ENCODE measurements at places on chromosomes 6 and 20.

GRCh38 chr20:35662551-35662950 is 2.1 kb downstream of the CPNE1 start:
- DNase-seq: no peak

GRCh38 chr6:1619098-1619672 is 9.5 kb downstream of the FOXC1 start:
- DNase-seq: no peak

DNA sequence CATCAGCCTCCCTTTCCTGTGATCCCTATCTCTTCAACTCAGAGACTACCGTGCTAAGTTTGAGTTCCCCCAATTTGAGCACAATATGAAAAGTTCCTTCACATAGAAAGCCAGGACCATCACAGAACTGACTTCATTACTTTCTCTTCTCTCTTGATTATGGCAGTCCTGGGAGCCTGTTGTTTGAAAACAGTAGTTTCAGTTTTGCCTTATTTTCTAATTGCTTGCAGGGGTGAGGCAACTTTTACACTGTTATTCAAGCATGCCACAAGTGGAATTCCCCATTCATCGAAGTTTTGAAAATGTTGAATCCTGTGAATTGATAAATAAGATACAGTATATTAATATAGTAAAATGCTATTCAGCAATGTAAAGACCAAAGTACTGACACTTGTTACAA is 569.7 kb upstream of the MARCKS start:
- DNase-seq: no peak

- no peak for DNase-seq
These were observed 248.7 kb upstream of the JAG1 start for GRCh38 chr20:10922506-10922905.

- DNase-seq: no peak
These were observed 167.8 kb upstream of the RIPOR2 start for GRCh38 chr6:25103603-25104002.

DNA sequence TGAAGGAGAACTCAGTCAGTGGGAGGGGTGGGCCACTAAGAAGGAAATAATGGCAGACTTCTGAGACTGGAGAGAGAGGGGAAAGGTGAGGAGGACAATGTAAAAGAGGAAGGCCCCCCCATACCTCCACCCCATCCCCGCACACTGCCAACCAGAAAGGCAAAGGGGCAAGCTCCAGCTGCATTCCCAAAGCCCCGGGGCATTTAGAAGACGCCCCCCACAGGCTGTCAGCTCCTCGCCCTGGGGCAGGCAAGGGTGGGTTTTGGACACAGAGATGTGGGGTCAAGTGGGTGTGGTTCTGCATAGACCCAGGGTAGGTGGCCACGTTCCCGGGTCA is 20.8 kb upstream of the SLC22A7 start:
- no peak for DNase-seq

DNA sequence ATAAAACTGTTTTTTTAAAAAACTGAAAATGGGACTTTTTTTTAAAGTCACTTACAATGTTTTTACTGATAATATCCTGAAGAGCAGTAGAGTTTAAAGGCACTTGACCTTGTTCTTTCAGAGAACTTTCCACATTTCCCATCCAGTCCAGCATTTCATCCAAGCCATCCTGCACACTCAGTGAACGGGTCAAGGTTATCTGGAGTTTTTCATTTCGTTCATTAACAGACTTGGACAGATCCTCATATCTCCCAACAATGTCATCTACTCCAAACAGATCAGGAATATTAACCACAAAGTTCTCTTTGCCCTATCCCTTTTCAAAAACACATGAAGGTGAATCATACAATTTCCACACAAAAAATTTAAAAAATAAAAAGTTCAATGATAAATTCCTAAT is 69.1 kb downstream of the DST start:
- DNase-seq: no peak

DNA sequence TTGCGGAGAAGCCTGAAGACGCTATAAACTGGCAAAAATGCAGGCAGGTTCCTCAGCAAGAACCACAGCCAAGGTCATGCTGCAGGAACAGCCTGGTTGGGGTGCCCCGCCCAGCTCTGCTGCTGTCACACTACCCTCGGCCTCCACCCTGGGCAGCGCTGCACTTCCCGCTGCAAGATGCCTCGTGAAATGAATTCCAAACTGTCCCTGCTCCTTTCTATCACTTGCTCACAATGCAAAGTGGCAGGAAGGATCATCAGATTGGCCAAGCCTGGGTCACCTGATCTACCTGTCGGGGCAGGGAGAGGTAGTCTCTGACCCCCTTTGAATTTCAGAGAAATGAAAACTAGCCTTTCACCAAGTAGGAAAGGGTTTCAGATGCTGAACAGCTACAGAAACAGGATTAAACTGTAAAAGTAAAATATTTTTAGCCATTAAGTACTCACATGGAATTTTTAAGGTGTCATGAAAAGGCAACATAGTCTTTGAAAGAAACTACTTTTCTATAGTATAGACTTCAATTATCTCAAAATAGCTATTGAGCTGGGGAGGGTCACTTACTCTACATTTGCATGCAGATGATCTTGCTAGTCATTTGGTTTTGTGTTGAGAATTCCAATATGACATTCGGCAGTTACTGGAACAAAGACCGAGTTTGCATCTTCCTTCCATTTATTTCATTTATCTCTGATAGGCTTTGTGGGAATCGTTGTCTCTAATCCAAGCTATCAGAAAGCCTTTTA is 236.4 kb upstream of the ASCC3 start:
- no peak for DNase-seq

DNA sequence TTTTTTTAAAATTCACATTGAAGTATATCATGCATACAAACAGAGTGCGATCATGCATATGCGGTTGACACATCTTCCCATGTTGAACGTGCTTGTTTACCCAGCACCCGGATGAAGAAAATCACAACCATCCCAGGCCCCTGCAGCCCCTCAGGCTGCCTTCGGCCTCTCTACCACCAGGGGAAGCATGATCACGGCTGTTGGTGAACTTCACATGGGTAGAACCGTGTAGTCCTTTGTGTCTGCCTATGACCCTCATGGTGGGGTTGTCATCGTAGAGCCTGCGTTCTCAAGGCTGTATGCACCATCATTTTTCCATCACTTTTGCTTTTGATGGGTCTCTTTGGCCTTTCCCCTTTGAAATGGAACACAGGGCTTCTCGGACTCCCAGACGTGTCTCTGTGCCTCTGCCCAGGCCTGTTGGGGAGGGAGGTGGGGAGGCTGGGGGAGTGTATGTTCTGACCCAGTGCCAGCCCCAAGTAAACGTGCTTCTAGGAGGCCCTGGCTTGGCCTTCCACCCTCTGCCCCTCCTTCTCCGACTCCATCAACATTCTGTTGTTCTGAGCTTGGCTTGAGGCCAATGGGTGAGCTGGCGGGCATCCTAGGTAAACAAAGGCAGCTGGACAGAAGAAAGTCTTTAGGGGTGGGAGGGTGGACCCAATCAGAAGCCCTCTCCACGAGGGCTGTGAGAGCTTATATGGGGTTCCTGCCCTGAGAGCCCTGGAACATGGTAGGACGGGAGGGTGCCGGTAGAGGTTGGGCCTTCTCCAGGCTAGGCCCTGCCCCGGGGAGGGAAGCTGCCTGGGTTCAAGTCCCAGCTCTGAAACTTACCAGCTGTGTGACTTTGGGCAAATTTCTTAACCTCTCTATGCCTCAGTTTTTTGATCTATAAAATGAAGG is 39.7 kb downstream of the TGM2 start:
- no peak for DNase-seq

DNA sequence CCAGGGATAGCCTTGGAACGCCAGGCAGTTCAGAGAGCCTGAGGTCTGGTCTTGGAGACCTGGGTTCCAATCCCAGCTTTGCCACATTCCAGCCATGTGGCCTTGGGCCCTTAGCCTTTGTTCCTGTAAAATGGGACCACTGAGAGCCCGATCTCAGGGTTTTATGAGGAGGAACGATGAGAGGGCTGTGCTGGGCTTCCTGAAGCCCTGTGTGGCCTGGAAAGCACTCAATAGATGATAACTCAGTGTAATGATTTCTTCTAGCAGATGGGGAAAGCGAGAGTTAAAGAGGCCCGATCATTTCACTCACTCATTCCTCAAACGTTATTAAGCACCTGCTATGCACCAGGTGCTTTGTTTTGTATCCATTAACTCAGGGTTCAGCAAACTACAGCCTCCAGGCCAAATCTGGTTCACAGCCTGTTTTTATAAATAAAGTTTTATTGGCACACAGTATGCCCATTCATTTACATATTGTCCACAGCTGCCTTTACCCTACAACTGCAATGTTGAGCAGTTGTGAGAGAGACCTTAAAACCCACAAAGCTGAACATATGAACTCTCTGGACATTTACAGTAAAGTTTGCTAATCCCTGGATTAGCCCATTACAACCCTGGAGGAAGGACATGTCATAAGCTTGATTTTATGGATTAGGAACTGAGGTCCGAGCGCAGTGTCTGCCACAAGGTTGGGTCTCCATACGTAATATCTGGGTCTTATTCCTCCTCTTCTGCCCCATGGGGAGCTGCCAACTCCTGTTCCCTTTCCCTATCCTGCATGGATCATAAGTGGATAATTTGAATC is 90.4 kb downstream of the CEBPB start:
- no peak for DNase-seq

DNA sequence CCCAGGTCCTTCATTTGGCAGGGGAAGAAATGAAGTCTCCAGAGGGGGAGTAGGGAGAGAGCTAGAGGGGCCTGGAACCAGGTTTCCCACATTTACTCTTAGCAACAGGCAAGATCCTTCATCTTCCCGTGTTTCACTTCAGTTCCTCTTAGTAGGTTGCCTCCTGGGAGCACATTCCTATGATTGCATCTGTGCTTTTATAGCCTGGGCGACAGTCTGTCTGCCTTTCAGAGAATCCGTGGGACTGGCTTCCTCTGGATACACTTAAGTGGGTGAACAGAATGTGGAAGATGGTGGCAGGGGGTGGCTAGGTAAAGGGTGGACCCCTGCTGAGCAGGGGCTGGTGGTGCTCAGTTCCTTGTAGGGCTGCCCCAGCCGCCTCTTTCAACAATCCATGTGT is 33.4 kb downstream of the STK35 start:
- DNase-seq: no peak

DNA sequence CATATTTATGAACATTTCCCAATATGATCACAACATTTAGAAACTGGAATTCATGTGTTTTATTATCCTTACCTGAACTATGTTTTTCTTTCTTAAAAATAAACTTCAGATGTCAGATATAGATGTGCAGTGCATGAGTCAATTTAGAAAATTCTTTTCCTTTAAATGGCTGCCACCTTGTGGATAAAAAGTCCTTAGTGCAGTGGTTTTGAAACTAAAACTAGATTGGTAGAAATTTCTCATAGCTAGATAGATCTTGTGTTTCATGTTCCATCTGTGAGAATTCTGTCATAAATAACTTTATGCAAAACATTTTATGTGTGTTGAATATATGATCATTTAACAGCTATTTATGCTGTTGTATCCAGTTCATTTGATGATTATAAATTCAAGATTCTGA is 134.9 kb downstream of the KLHL32 start:
- no peak for DNase-seq

DNA sequence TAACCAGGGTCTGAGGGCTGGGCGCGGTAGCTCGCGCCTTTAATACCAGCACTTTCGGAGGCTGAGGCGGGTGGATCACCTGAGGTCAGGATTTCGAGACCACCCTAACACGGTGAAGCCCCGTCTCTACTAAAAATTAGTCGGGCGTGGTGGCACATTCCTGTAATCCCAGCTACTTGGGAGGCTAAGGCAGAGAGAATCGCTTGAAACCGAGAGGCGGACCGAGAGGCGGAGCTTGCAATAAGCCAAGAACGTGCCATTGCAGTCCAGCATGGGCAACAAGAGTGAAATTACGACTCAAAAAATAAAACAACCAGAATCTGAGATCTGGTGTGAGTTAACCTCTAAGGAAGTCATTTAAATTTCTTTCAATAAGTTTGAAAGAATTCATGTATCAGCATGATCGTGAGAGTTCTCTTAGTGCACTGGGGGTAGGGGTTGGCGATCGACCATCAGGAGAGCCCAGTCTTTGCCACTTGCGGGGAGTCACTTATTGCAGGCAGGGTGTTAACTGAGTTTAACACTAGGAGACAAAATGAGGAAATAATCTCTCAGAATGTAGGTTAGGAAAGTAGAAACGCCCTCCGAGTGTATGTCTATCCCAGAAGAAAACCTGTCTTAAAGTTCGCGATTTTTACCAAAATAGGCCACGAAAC is 206.5 kb upstream of the ZNF184 start:
- DNase-seq: no peak

- no peak for DNase-seq
These were observed 17.1 kb upstream of the SMIM13 start for GRCh38 chr6:11076540-11076939.
